NCI-H1436 treated with DMSO at 0.1 percent for 48 hours (cell line): ENCODE measurements at places on chromosomes 2 and 18.

- DNase-seq = no peak
These were observed 31.9 kb upstream of the SLC35G4 start for GRCh38 chr18:11577271-11578112.

- DNase-seq = no peak
These were observed 121.0 kb downstream of the SUCLG1 start for GRCh38 chr2:84338069-84338468.

GRCh38 chr2:1701020-1701419 is 43.3 kb downstream of the PXDN start:
- no peak for DNase-seq

DNA sequence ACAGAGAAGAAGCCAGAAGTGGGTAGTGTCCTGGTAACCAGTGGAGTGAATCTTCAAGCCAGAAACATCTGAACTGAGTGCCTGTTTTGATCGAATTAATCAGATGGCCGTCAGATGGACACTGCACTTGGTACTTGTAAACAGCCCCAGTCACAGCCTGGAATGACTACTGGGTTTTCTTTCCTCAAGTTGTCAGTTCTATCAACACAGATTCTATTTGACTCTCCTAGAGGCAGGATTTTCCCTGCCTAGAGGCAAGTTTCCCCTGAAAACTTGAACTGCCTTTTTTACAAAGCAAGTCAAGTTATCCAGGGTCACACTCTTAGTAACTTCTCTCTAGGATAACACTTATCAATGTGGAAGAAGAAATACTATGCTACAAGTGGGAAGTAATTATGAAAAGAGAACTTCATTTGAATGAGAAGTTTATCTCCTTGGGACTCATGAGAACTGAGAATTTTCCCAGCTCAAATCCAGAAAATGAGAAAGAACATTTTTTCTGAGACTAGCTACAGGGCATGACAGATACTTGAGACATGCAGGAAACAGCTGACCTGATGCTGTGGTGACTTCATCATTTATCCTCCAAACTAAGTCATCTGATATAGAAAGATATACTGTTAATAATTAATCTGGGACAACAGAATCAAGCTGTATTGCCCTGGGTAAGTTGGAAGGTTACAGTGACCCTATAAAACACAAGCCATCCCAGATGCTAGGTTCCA is 36.0 kb downstream of the SULT1C2 start:
- DNase-seq = no peak

GRCh38 chr2:39379643-39380524 is 57.2 kb downstream of the MAP4K3 start:
- no peak for DNase-seq

- no peak for DNase-seq
These were observed 1.4 kb upstream of the NCOA1 start for GRCh38 chr2:24489465-24490180.

GRCh38 chr2:119179991-119180390 is 21.4 kb upstream of the C1QL2 start:
- no peak for DNase-seq

GRCh38 chr2:145402706-145403277 is 882.9 kb upstream of the ZEB2 start:
- no peak for DNase-seq

DNA sequence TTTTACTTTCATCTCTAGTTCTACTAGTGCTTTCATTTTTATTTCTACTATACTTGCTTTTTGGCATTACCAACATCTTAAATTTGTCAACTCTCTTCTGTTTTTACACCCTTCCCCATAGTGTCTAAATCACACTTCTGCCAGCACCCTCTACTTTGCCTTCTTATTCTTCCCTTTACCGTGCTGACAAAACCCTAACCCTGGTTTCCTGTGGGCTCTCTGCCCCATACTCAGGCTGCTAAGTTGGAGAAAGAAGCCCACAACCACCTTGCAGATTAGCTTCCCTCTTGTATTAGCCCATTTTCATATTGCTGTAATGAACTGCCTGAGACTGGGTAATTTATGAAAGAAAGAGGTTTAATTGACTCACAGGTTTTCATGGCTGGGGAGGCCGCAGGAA is 24.8 kb downstream of the GIGYF2 start:
- DNase-seq = no peak

DNA sequence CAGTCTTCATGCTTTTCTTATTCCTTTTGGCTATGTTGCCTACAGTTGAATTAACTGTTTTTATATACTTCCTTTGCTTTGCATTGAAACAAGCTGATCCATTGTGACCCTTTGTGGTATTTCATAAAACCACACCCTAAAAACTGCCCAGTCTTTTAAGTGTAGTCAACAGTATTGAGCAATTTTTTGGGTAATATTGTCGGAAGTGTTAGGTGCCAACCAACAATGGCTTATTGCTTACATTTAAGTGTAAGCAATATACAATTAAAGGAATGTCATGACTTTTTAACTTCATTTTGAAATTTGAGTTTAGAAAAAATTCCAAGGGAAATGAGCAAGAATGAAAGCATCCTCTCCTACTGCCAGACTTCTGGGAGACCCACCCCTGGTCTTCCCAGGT is 174.1 kb downstream of the NEDD4L start:
- DNase-seq = no peak

- DNase-seq = no peak
These were observed 255.4 kb downstream of the TDRD15 start for GRCh38 chr2:21379140-21379539.

DNA sequence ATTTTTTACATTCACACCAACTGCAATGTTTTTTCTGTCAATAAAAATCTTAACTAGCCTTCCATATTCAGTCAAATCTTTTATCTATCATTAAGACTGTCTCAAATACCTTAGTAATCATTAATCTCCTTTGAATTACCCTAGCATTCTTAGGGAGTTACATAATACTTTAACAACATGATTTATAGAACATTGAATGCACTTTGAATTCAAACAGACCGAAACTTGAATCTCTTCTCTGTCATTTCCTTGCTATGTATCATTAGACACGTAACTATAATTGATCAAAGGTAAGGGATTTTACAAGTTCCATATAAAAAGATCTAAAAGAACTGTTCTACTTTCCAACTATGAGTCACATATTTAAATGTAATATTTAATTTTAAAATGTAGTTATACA is 330.9 kb downstream of the RIT2 start:
- no peak for DNase-seq

DNA sequence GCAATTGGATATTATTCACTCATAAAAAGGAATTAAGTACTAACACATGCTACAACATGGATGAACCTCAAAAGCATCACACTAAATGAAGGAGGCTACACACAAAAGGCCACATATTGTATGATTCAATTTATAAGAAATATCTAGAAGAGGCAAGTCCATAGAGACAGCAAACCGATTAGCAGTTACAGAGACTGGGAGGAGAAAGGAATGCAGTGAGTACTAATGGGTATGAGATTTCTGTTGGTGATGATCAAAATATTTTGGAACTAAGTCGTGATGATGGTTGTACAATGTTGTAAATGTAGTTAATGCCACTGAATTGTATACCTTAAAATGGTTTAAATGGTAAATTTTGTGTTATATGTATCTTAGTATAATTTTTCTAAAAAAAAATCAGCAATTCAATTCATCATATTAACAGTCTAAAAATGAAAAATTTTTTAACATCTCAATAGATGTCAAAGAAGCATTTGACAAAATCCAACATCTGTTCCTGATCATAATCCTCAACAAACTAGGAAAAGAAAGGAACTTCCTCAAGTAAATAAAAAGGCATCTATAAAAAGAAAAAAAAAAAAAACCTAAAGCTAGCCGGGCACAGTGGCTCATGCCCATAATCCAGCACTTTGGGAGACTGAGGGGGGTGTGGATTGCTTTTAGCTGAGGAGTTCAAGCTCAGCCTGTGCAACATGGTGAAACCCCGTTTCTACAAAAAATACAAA is 98.1 kb downstream of the TGIF1 start:
- DNase-seq = no peak

DNA sequence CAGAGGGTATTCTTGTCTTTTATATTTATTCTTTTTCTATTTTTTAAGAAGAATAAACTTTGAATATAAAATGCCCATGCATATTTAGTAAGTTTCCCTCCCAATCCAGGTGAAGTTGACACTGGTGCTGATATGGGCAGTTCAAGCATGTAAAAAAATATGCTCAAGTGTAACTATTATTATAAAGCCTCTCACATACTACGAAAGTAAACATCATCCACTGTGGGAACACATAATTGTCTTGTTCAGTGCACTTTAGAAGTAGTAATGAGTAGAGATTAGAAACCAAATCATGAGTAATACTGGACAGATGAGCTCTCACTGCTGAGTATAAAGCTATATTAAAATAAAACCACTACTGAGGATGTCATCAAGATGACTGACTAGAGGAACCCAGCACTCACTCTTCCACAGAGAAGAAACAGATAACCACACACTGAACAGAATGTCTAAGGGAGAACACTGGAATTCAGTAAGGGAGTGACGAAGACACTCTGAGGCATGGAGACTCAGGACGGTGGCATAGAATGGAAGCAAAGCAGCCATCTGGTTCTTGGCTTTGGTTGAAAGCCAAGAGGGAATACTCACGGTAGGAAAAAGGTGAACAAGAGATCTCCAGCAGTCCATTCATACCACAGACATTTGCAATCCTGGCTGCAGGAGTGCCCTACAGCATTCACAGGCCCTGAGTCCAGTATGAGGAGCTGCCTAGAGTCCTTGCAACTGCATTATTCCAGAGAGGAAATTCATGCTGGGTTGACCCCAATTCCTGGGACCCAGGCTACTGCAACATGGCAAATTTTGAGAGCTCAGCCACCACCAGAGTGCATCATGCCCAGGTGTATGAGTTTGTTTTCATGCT is 9.5 kb upstream of the FAM110C start:
- DNase-seq = no peak

- no peak for DNase-seq
These were observed 77.7 kb downstream of the GULP1 start for GRCh38 chr2:188369365-188369764.

DNA sequence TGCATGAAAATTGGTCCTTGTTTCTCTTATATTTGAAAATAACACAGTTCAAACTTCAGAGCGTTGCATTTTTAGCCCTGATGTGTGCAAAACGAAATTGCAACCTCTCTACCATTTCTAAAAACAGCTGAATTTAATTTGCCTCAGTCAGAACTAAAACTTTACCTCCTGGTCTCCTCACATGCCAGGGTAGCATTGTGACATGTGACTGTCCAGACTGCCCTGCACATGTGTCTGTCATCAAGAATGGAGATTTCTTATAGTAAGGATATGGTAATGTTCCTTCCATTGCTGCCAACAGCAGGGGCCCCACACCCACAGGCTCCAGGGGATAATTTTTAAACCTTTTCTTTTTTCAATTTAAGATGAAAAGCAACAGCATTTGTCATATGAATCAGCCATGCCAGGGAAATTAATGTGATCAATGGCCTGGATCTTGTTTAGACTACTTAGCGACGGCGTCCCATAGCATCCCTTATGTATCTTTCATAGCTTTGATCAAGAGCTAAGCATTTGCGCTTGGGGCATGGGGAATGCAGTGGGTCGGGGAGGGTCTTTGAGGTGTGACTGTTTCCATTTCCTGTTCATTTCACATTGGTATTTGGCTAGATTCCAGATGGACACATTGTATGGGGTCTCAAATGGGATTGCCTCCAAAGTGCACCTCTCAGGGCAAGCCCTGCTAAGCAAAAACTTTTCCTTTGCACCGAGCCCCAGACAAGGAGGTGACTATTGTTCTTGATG is 92.4 kb upstream of the RASGRP3 start:
- DNase-seq = no peak

GRCh38 chr2:239669899-239670460 is 269.2 kb upstream of the HDAC4 start:
- no peak for DNase-seq

DNA sequence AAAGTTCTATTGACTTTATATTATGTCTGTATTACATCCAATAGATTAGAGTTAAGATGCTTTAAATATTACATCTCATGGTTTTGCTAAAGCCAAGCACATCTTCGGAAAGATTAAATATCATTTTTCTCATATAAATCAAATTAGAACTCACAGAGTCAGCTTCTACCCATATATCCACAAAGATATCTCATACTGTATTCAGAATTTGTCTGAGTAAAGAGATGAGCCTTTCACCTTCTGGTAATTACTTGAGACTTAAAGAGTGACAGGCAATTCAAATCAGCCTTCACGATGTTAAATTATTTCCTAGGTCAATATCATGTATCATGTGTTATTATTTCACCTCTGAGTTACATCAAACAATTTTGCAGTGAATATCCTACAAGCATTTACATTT is 13.0 kb downstream of the CCDC178 start:
- no peak for DNase-seq

DNA sequence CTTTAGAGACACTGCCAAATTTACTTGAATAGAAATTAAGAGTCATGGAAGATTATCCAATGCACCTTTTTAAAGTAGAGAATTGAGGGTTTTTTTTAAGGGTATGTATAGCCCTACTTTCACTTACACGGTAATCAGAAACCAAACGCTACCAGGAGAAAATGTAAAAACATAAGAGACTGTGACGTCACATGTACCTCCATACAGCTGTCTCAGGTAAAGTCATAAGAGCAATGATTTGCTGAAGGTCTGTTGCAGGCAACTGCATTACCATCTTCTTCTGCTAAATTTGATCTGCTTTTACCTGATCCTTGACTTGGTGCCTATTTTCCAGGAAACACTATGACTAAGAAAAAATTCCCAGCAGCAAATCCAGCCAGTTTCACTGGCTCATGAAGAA is 478.5 kb upstream of the DDX18 start:
- DNase-seq = no peak

- no peak for DNase-seq
These were observed 3.5 kb downstream of the KCNG2 start for GRCh38 chr18:79801217-79801616.

DNA sequence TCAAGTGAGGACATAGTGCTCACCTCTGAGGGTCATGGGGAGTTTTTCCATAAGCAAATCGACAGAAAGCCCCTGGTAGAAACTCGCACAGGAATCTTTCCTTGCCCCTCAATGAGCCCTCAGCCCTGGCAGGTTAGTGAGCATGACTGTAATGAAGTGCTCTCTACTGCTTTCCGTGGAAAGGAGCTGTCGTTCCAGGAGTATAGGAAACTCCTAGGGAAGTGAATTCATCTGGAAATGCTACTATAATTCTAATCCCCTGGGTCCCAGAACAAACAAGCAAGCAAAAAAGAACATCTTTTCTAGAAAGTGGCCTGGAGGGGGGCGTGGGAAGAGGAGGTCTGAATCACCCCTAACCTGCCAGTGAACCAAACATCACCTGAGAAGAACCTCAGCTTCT is 18.1 kb downstream of the BCL2L11 start:
- DNase-seq = no peak

DNA sequence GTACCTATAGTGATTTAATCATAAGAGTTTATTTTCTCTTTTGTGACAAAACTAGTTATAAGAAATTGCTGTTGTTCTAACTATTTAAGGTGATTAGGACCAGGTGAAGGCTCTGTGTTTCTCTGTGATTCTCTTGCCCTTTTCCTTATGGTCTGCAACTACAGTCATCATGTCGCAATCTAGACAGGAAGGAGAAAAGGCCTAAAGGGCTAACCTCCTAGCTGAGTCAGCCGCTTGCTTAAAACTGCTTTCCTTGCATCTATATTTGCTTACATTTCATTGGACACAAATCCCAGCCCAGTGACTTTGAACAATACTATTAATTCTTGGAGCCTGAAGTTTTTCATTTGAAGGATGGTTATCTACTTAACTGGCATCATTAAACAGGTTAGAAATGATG is 93.1 kb downstream of the PIK3C3 start:
- DNase-seq = no peak
